ENCODE measurements at places on chromosomes 6 and 20. TPM values are rescaled to one million over a fixed set of nuclear protein-coding genes. Genes with fewer than 3 reads are reported as not detected.

MTRF1L gene
- total RNA-seq = 7.6 TPM

L3MBTL1 gene
- 5.3 TPM for total RNA-seq

MYLIP gene
- 2.4 TPM for total RNA-seq

RSPO3 gene
- total RNA-seq = not detected

LHFPL5 gene
- total RNA-seq = not detected

SLC35D3 gene
- total RNA-seq = not detected

PAX1 gene
- total RNA-seq = not detected

RIPPLY2 gene
- total RNA-seq = not detected

GSTA3 gene
- not detected for total RNA-seq

VSX1 gene
- not detected for total RNA-seq

EYS gene
- 0.37 TPM for total RNA-seq

ADTRP gene
- total RNA-seq = 1.8 TPM

LTB gene
- 1.5 TPM for total RNA-seq

GJA10 gene
- not detected for total RNA-seq

RAB44 gene
- total RNA-seq = 0.07 TPM

GINS1 gene
- 15.2 TPM for total RNA-seq

DEFB124 gene
- not detected for total RNA-seq

STK38 gene
- 22.5 TPM for total RNA-seq

C20orf141 gene
- not detected for total RNA-seq

UST gene
- 6.6 TPM for total RNA-seq

TCP11 gene
- total RNA-seq = not detected

C6orf132 gene
- total RNA-seq = 36.0 TPM

TRIM15 gene
- not detected for total RNA-seq

C6orf58 gene
- total RNA-seq = not detected

DLL1 gene
- 31.3 TPM for total RNA-seq

HLA-DQB2 gene
- not detected for total RNA-seq

MLN gene
- not detected for total RNA-seq

SLC17A4 gene
- total RNA-seq = not detected

TAAR2 gene
- not detected for total RNA-seq

SLCO4A1 gene
- 4.0 TPM for total RNA-seq

LIN28B gene
- total RNA-seq = not detected

VTA1 gene
- total RNA-seq = 48.4 TPM

HLA-DRB1 gene
- total RNA-seq = 0.14 TPM

AVP gene
- total RNA-seq = not detected

LPIN3 gene
- 6.2 TPM for total RNA-seq

EPPIN gene
- total RNA-seq = not detected
